Mucosa of descending colon (tissue), 3 donors: ENCODE measurements at places on chromosomes 2 and 18. TPM values are rescaled to one million over a fixed set of nuclear protein-coding genes. Genes with fewer than 3 reads are reported as not detected.

DNA sequence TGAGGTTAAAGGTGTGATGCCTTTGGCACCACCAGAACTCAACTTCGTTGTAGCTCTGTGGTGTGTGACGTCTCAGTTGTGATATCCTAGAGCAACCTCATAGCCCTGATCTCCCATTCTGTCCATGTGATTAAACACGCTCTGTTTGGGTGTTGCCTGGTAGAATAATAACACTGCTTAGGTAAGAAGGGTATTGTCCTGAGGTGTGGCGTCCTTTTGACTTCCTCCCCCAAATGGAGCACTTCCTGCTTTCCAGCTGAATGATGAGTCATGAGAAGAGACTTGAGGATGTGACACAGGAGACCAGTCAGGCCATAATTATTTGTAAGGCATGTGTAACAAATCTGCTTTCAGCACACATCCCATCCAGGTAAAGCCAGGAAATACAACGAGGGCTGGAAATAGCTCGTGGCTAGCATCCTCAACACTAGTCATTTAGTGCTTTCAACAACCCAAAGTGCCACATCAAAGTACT, 100.7 kb downstream of the RAPGEF4 start:
- no peak for DNase-seq

- DNase-seq: no peak
Observed at GRCh38 chr2:222268311-222268990, 30.3 kb downstream of the PAX3 start.

GRCh38 chr2:190167702-190168101, 105.2 kb upstream of the MSTN start:
- no peak for DNase-seq

GRCh38 chr18:21831413-21831831, 90.8 kb downstream of the MIB1 start:
- no peak for DNase-seq

Gene BOLL
- not detected for total RNA-seq

Gene LONRF2
- total RNA-seq: 0.67 TPM
